ENCODE measurements at places on chromosomes 2 and 18. TPM values are rescaled to one million over a fixed set of nuclear protein-coding genes. Genes with fewer than 3 reads are reported as not detected.

Gene EPB41L3
- 0.31 TPM for total RNA-seq

Gene ZNF385B
- not detected for total RNA-seq

Gene CCDC68
- not detected for total RNA-seq

Gene AGXT
- total RNA-seq: not detected

Gene ADAM23
- 0.07 TPM for total RNA-seq

Gene SLC25A12
- total RNA-seq: 18.3 TPM

Gene GBX2
- total RNA-seq: not detected

Gene VSNL1
- total RNA-seq: not detected

Gene FAM124B
- total RNA-seq: 0.25 TPM

Gene CASP10
- total RNA-seq: 18.3 TPM

Gene UGP2
- total RNA-seq: 83.7 TPM

Gene ESPNL
- total RNA-seq: 0.11 TPM

Gene CIDEA
- not detected for total RNA-seq

- peak; percentile 62 for DNase-seq
Observed at GRCh38 chr2:8684540-8684877, 2.7 kb downstream of the ID2 start.

DNA sequence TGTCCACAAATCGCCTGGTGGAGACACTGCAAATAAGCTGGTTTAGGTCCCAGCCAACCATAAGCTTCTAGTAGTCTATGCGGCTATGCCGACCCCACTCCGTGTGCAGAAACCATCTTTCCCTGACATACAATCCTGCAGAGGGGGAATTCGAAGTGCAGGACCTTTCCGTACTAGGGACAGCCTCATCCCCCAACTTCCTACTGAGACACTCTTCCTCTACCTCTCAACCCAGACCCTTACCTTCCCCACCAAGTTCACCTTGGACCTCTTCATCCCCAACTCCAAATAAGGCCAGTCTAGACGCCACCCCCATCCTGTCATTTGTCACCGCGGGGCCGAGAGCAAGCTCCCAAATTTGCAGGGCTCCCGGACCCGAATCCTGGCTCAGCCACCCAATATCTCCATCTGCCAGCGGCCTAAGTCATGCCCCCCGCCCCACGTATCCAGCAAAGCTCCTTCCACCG is 496 bp downstream of the SUCLG1 start:
- peak; percentile 39 for DNase-seq

- DNase-seq: no peak
Observed at GRCh38 chr2:65790676-65790935, 358.2 kb upstream of the SPRED2 start.

GRCh38 chr2:30981510-30981909 is 156.7 kb downstream of the GALNT14 start:
- no peak for DNase-seq

DNA sequence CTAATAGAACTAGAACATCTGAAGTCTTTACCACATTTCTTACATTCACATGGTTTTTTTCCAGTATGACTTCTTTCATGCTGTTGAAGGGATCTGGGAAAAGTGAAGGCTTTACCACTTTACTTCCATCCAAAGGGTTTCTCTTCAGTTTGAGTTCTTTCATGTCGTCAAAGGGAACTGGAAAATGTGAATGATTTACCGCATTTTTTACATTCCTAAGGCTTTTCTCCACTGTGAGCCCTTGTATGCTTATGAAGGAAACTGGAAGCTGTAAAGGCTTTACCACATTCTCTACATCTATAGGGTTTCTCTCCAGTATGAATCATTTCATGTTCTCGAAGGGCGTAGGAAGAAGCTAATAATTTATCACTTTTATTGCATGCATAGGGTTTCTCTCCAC is 46.7 kb downstream of the NBEAL1 start:
- DNase-seq: no peak

GRCh38 chr2:40148334-40148733 is 303.6 kb downstream of the SLC8A1 start:
- no peak for DNase-seq

DNA sequence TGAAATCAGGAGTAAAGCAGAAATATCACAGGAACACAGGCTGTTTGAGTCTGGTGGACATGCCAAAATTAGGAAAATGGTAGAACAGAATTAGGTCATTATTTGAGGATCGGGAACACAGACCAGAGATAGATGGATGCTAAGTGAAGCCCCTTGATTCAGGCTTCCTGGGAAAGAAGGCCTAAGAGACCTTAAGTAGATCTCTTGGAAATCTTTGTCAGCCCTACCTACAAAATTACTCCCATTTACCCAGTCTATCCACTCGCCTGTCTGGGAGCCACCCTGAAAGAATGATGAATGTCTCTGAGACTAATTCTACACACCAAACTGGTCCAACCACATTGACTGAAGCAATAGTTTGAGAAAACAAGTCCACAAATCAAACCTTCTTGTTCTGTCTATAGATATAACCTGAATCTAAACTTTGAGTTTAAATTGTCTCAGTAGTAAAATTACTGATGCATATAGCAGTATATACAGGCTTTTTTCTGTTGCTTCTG is 36.6 kb upstream of the TANK start:
- no peak for DNase-seq

DNA sequence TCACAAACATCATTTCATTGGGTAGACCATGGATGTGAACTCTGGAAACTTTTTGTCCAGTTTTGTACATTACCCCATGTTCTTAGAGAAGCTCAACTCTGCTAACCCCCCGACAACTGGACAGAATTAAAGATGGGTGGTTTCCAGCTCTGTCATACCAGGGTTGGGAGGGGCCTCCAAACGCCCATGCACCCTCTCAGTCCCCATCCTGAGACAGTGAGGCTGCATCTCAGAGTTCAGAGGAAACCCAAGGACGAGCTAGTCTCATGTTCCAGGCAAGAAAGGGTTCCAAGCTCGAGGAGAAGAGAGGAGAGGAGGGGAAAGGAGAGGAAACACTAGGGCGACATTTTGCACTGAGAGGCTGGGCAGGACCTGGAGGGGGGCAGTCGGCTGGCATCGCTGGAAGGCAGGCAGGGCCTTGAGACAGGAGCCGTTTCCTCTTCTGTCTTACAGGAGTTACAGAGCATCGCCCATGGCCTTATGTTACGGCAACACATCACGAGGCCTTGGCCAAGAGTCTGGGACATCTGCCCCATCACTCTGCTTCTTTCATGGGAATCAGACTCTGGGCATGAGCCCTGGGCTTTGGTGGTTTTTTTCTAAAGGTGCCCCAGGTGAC is 16.4 kb downstream of the MAL start:
- peak; percentile 46 for DNase-seq

- DNase-seq: no peak
Observed at GRCh38 chr2:158921599-158922408, 46.6 kb upstream of the TANC1 start.

DNA sequence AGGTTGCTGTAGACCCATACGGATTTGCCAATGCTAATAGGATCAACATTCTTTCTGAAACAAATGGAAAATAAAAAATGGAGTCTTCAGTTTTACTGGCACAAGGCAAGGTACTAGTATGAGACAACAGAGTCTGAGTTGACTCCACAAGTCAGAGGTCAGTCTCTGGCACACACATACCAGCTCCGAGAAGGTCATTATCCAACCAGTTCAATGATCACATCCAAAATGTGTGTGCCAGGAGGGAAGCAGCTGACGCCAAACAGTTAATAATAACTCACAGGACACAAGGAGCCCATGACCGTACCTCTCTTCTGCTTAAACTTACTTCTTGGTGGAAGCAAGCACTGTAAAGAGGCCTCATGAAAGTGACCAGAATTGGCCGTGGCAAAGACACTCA is 528.6 kb downstream of the ZNF516 start:
- no peak for DNase-seq

DNA sequence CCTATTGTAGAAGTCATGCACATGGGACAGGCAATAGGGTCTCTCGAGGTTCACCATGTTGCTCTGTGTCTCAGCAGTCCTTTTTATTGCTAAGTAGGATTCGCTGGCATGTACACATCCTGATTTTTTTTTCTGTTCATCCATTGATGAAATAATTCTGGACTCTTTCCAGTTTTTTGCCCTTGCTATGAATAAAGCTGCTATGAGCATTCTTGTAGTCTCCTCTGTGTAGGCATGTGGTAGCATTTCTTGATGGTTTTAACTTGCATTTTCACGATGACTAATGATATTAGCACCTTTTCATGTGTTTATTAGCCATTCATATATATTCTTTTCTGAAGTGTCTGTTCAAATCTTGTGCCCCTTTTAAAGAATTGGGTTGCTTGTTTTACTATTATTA is 65.8 kb upstream of the EDAR start:
- DNase-seq: no peak

- DNase-seq: no peak
Observed at GRCh38 chr2:63778391-63778790, 63.3 kb upstream of the UGP2 start.

GRCh38 chr2:32688541-32688940 is 60.7 kb downstream of the TTC27 start:
- no peak for DNase-seq

DNA sequence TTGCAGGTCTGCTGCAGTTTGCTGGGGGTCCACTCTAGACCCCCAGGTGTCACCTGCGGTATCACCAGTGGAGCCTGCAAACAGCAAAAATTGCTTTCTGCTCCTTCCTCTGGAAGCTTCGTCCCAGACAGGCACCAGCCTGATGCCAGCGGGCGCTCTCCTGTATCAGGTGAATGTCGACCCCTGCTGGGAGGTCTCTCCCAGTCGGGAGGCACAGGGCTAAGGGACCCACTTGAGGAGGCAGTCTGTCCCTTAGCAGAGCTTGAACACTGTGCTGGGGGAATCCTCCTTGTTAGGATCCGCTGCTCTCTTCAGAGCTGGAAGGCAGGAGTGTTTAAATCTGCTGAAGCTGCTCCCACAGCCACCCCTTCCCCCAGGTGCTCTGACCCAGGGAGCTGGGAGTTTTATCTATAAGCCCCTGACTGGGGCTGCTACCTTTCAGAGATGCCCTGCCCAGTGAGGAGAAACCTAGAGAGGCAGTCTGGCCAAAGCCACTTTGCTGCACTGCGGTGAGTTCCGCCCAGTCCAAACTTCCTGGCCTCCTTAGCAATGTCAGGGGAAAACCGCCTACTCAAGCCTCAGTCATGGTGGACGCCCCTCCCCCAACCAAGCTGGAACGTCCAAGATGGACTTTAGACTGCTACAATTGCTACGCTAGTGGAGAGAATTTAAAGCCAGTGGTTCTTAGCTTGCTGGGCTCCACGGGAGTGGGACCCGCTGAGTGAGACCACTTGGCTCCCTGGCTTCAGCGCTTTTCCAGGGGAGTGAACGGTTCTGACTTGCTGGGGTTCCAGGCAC is 652.5 kb downstream of the KCNJ3 start:
- no peak for DNase-seq

GRCh38 chr2:114089636-114090319 is 199.9 kb downstream of the ACTR3 start:
- no peak for DNase-seq

- no peak for DNase-seq
Observed at GRCh38 chr2:25479761-25480160, 138.0 kb upstream of the DNMT3A start.

DNA sequence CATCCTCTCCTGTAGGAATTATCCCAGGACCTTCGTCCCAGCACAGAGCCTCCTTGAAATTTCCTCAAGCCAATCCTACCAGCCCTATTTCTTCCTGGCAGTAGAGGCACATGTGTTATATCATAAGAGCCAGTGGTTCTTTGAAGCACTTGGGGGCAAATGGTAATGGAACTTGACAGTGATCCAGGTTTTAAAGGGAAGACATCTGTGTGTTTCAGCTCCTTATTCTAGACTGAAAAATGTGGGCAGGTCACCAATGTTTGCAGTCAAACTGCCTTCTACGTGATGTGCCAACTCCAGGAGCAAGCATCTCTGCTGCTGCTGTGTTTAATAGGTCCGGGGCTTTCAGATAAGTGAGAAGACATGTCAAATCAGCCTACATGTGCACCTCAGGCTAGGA is 157.1 kb downstream of the GALNT14 start:
- DNase-seq: no peak

GRCh38 chr2:239544918-239545465 is 144.2 kb upstream of the HDAC4 start:
- DNase-seq: peak; percentile 93

GRCh38 chr2:108384662-108385393 is 7.1 kb downstream of the SULT1C4 start:
- DNase-seq: no peak

- no peak for DNase-seq
Observed at GRCh38 chr2:190031969-190032618, 30.4 kb downstream of the MSTN start.

GRCh38 chr2:241082341-241083090 is 19.6 kb downstream of the MTERF4 start:
- no peak for DNase-seq

GRCh38 chr2:176763851-176764404 is 448.7 kb upstream of the HNRNPA3 start:
- DNase-seq: no peak

DNA sequence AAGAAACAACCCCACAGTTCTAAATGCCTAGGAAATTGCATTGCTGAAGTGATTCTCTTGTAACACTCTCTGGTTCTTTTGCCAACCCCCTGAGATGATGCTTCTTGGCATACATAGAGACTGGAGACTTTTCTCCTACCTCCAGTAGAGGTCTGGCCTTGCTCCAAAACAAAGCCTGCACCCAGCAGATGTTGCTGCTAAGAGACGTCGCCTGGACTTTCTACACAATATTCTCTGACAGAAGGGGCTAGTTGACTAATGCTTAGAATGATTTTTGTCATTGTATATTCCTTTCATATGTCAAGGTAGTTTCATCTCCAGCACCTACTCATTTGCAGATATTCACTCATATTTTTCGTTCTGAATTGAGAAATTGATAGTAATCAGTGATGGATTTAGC is 24.6 kb downstream of the SOWAHC start:
- DNase-seq: no peak

DNA sequence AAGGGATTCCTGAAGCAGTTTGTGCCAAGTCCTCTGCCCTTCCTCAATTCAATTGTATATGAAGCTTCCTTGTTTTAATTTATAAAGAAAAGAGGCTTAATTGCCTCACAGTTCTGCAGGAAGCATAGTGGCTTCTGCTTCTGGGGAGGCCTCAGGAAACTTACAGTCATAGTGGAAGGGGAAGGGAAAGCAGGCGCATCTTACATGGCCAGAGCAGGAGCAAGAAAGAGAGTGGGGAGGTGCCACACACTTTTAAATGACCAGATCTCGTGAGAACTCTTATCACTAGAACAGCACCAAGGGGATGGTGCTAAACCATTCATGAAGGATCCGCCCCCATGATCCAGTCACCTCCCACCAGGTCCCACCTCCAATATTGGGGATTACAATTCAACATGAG is 114.2 kb downstream of the SGPP2 start:
- DNase-seq: no peak

- no peak for DNase-seq
Observed at GRCh38 chr18:26908906-26909305, 43.4 kb upstream of the AQP4 start.

- no peak for DNase-seq
Observed at GRCh38 chr2:6945821-6946220, 28.6 kb downstream of the RNF144A start.

Measured in activated CD8-positive, alpha-beta T cell treated with anti-CD3 and anti-CD28 coated beads for 36 hours (primary cell).